Fibroblast of lung (primary cell): ENCODE measurements at places on chromosomes 5 and 9. TPM values are rescaled to one million over a fixed set of nuclear protein-coding genes. Genes with fewer than 3 reads are reported as not detected.

DNA sequence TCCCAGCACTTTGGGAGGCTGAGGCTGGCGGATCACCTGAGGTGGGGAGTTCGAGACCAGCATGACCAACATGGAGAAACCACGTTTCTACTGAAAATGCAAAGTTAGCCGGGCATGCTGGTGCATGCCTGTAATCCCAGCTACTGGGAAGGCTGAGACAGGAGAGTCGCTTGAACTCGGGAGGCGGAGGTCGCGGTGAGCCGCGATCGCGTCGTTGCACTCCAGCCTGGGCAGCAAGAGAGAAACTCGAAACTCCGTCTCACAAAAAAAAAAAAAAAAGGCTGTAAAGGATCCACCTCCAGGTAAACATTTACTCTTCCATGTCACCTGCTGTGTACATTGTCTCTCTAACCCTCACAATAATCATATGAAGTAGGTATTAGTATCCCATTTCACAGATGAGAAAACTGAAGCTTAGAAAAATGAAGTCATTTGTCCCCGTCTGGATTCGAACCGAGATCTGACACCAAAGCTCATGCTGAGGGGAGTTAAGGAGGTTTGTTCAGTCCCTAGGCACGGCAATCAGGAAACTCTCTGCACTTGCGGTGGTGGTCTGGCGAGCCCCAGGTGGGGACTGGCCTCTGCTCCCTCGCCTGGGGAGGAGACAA, 494 bp upstream of the DOCK2 start:
- H3K27me3 ChIP-seq = no peaks in the 10 kb centered on the region
- DNase-seq = no peak
- no peak overlapping the region for H3K27ac ChIP-seq
- H3K4me1 ChIP-seq = no peaks in the 10 kb centered on the region

DNA sequence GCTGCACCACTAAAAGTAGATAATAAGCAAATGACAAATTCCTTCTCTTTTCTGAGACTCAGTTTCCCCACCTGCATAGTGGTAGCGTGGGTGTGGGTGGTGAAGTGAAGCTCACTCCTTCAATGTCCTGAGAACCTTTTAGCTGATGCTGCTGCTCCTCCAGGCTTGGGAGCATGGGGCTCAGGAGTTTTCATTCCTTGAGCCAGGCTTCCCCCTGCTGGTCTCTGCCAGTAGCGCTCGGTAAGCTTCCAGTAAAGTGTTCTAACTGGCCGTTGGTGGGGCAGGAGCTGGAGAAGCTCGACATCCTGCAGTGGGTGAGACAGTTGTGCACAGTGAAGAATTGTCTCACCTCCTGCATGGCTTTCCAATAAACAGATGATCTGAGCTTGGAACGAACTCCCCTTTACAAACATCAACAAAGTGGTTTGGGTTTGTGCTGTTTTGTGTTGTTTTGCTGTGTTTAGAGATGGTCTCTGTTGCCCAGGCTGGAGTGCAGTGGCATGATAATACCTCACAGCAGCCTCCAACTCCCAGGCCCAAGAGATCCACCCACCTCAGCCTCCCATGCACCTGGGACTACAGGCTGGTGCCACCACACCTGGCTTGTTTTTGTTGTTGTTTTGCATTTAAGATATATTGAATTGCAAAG, 34.6 kb downstream of the SPARC start:
- H3K27ac ChIP-seq = no peak overlapping the region
- no peaks in the 10 kb centered on the region for H3K36me3 ChIP-seq
- peak; percentile 79 for DNase-seq
- H3K4me1 ChIP-seq = no peaks in the 10 kb centered on the region
- H3K27me3 ChIP-seq = no peaks in the 10 kb centered on the region

ARHGEF28 gene
- 10.3 and 34.3 TPM in 2 replicates for total RNA-seq

TGFBI gene
- total RNA-seq = 270 and 398 TPM in 2 replicates

DNA sequence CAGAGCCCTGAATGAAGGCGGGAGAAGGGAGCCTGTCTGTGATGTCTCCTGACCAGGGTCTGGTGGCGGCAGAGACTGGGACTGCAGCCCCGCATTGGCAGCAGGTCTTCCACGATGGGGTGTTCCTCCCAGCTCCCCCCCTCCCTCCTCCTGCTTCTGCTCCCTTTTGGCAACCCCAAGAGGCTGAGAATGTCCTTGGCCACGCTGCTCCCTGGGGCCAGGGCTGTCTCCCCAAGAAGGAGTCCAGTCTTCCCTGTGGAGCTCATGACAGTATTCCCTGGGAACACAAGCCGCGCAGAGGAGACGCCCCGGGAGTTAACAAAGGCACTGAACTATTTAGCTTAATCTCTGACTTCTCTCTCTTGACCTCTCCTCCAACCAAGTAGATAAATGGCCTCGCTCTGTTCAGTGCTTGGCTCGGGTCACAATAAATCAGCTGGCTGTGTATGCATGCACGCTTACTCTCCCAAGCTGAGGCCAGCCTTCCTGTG, 84.0 kb upstream of the NEURL1B start:
- peaks cover 5% of the 10 kb centered on the region for H3K4me1 ChIP-seq
- DNase-seq = peak; percentile 57
- no peaks in the 10 kb centered on the region for H3K36me3 ChIP-seq
- H3K4me3 ChIP-seq = no peak overlapping the region

CCL19 gene
- not detected in 2 replicates for total RNA-seq

DNA sequence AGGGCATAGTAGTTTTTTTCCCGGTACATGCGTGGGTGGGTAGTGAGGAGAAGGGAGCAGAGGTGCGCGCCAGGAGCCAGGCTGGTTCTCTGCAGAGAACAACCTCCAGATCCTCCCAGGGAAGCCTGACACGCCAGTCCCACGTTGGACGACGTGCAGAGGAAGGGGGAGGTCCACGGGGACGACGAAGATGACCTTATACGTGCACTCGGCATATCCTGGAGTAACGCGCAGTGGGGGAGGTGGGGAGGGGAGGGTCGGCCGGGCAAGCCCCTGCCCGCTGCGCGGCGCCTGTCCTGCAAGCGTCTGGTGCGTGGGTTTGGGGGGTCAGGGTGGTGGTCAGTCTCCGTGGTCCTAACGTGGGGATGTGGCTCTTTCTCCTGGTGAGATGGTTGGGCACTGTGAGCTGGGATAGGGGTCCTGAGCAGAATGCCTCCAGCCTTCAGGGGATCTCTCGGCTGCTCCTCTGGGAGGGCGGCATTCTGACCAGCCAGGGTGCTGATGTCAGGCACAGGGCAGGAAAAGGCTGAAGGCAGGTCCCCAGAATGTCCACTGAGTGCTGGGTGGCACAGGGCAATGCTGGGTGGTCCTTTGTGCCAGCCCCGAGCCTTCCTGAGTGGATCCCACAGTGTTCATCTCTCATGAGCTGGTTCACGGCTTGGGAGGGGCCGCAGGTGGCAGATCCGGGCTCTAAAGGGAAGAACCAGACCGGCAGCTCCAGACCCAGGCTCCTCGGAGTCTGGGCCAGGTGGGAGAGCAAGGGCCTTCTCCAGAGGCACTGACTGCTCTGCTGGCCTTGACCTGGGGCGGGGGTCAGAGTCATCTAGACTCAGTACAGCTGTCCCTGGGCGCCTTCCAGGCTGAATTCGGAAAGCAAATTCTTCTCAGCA, 10.5 kb upstream of the SCGB3A1 start:
- no peaks in the 10 kb centered on the region for H3K27me3 ChIP-seq
- H3K4me1 ChIP-seq = no peaks in the 10 kb centered on the region
- H3K27ac ChIP-seq = no peak overlapping the region
- no peak overlapping the region for H3K4me3 ChIP-seq
- DNase-seq = no peak

DNA sequence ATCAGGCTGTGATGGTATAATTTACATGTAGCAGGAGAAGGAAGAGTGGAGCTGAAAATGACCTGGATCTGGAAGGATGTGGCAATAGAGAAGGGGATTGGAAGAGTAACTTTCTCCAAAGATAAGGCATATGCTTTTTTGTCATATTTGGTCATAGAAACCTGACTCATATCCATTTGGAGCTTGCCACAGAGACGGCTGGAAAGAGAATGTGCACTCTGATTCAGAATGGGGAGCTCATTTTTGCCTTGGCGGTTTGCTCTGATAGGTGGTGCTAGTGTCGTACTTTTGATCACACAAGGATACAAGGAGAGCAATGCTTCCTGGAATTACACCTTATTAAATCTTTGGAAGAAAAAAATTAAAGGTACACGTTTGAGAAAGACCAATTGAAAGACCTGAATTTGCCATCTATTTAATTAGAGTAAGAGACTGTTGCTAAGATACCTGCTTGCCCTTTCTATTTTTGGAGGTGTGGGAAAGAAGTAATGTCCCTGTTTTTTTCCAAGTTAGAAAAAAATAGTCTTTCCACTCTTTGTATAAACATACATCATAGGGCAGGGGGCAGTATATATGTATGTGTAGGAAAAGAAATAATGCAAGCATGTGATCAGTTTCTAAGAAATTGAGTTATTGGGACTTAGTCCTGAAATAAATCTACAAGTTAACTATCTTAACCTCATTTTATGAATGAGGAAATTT, 5.4 kb downstream of the LSM11 start:
- peaks cover 10% of the 10 kb centered on the region for H3K4me1 ChIP-seq
- no peaks in the 10 kb centered on the region for H3K36me3 ChIP-seq
- H3K4me3 ChIP-seq = no peak overlapping the region
- peak; percentile 84 for DNase-seq

- no peak for DNase-seq
- H3K27me3 ChIP-seq = no peaks in the 10 kb centered on the region
- no peak overlapping the region for H3K27ac ChIP-seq
- H3K4me3 ChIP-seq = no peak overlapping the region
- no peaks in the 10 kb centered on the region for H3K4me1 ChIP-seq
- no peaks in the 10 kb centered on the region for H3K36me3 ChIP-seq
These were observed 346.4 kb upstream of the SLC24A2 start for GRCh38 chr9:20135119-20135697.

DNA sequence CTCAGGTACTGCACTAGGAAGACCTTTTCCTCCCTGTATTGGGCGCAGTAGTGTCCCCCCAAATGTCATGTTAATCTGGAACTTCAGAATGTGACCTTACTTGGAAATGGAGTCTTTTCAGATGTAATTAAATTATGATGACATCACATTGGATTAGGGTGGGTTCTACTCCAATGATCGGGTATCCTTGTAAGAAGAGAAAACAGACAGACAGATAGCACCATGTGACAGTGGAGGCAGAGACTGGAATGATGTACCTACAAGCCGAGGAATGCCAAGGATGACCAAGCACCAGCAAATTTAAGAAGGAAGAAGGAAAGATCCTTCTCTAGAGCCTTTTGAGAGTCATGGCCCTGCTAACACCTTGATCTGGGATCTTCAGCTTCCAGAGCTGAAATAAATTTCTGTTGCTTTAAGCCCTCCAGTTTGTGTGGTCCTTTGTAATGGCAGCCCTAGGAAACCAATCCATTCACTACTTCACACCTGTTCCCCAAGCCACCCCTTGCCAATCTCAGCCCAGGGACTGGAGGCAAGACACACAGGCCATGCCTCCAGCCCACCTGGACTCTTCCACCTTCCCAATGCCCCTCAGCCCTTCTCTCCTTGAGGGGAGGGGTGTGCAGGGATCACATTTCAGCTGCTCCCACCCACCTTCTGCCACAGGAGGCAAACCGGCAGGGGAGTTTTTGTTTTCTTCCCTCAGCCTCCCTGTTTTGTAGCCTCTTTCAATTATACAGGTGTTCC, 1.6 kb downstream of the CCNJL start:
- H3K27ac ChIP-seq = no peak overlapping the region
- no peak for DNase-seq
- peaks cover 11% of the 10 kb centered on the region for H3K27me3 ChIP-seq
- H3K4me1 ChIP-seq = no peaks in the 10 kb centered on the region
- H3K36me3 ChIP-seq = no peaks in the 10 kb centered on the region

LECT2 gene
- total RNA-seq = not detected in 2 replicates

DNA sequence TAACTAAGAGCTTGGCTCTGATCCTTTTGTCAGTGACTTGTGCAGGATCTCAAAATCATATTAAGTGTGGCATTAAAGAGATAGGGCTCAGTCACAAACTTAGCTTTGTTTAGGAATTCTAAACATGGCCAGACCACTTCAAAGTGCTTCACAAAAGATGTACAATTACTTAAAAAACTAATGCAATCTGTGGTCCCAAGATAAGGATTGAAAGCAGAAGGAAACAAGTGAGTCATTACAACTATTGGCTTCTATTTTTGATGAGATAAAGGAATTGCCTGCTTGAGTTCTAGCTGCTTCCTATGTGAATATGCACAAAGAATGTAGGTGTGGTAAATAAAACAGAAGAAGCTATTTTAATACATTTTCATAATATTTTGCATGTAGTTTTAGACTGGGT, 44.9 kb upstream of the SLC12A2 start:
- no peaks in the 10 kb centered on the region for H3K27me3 ChIP-seq
- DNase-seq = peak; percentile 29
- H3K36me3 ChIP-seq = no peaks in the 10 kb centered on the region
- H3K4me3 ChIP-seq = no peak overlapping the region

DNA sequence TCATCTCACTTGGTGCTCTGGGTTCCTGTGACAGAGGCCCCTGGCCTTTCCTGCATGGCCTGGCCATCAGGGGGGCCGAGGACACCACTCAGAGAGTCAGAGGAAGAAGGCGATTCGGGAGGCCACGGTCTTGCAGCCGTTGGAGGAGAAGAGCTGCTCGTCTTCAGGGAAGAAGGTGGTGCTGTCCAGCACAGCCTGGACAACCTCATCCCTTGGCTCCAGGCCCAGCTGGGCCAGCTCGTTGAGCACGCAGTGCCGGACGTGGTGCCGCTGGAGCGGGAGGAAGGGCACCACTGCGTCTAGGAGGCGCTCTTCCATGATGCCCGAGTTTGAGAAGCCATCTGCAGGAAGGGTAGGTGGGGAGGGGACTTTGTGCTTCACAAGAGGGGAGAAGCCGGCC, 3.2 kb downstream of the TOR2A start:
- H3K4me1 ChIP-seq = peaks cover 9% of the 10 kb centered on the region
- DNase-seq = no peak
- no peak overlapping the region for H3K4me3 ChIP-seq
- H3K27ac ChIP-seq = no peak overlapping the region

AKNA gene
- 9.8 and 19.3 TPM in 2 replicates for total RNA-seq

- DNase-seq = no peak
- H3K27me3 ChIP-seq = no peaks in the 10 kb centered on the region
- H3K4me3 ChIP-seq = no peak overlapping the region
- peak overlapping the region; percentile 57 for H3K27ac ChIP-seq
These were observed 81.7 kb downstream of the ALDH7A1 start for GRCh38 chr5:126513302-126513701.
